ENCODE measurements at places on chromosomes 12 and 14.

GRCh38 chr12:109064143-109064542 is 11.8 kb downstream of the USP30 start:
- no peak for DNase-seq

GRCh38 chr12:85507456-85507855 is 227.4 kb downstream of the ALX1 start:
- DNase-seq: no peak

- DNase-seq: no peak
These were observed 562.2 kb downstream of the VRK1 start for GRCh38 chr14:97359341-97359740.

- no peak for DNase-seq
These were observed 237.7 kb downstream of the TRHDE start for GRCh38 chr12:72509891-72510290.

DNA sequence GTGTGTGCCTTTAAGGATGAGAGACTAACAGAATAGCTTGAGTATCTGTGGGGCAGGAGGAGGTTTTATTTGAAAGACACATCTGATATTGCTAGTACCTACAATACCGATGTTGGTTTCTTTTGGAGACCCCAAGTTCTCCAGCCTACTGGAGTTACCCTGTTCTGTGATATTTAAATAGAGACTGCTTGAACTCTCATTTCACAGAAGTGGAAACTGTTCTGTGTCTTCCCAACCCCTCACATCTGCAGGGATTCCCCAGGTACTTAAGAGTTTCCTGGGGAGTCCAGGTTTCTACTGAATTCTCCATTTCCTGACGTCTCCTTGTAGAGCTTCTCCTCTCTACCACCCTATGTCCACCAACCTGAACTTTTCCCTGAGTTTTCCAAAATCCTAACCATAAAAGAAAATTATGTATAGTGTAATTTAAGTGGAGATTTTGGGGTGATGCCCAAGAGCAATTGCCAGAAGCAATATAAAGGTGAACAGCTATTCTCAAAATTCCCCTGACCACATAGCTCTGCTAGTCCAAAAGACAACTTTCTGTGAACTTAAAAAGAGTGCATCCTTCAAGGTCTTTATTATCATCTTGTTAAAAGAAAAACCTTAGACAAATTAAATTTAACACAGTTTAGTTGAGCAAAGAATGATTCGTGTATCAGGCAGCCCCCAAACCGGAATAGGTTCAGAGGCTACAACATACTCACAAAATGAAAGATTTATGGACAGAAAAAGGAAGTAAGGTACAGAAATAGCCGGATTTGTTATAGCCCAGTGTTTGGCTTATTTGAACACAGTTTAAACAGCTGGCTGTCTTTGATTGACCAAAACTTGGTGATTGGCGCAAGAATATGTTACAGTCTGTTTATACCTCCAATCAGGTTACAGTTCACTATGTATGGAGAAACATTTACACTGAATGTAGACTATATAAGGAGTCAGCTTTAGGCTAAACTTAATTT is 373.4 kb downstream of the NUAK1 start:
- no peak for DNase-seq

GRCh38 chr12:121817648-121818043 is 13.8 kb downstream of the SETD1B start:
- no peak for DNase-seq

DNA sequence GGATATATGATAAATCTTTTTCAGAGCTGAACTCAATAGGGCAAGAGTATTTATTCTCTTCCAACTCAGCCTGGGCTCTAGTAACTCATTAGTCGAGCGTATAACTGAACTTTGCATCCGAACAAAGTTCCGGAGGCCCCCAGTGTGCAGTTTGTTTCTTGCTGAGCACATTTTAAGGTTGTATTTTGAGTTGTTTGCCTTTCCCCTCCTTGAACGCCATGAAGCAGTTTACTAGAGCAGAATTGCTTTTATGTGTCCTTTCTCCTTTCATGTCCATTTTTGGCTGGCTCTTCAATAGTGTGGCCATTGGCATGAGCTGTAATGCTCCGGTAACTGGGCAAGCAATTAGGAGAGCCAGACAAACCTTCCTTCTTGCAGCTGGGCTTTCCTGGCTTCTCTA is 105.3 kb downstream of the WIF1 start:
- DNase-seq: no peak

DNA sequence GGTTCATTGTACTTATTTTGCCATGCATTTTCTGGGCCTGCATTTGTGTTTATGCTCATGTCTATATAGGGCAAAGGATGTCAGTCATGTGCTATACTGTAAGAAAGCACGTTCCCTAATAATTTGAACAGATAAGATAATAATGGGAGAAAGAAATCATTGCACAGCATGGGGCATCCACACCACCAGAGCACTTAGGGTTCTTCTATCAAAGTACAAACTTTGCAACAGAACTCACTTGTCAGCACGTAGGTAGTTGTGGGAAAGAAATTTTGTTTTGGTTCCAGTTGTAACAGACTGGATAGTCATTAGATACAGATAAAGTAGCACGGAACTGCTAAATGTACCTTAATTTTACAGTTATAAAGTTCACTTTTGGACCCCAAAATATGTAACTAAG is 10.1 kb downstream of the PPP1CC start:
- no peak for DNase-seq

DNA sequence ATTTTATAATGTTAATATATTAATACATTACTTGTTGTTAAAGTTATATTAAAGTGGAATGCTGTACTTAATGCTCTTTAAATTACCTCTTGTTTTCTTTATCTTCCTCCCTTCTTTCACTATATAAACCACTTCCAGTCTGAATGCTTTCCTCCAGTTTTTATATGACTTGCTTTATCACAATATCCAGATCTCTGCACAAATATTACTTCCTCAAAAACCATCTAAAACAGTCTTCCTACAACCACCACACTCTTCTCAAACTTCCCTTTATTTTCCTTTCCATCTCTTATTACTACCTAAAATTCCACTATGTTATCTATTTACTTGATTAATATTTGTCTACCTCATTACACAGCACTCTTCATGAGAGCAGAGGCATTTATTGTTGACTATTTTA is 956.6 kb downstream of the LRFN5 start:
- DNase-seq: no peak

GRCh38 chr14:104280902-104281767 is 142.7 kb downstream of the KIF26A start:
- no peak for DNase-seq

GRCh38 chr12:85237327-85237726 is 42.7 kb upstream of the ALX1 start:
- DNase-seq: no peak

- DNase-seq: no peak
These were observed 85.7 kb downstream of the DUSP16 start for GRCh38 chr12:12476857-12477531.

DNA sequence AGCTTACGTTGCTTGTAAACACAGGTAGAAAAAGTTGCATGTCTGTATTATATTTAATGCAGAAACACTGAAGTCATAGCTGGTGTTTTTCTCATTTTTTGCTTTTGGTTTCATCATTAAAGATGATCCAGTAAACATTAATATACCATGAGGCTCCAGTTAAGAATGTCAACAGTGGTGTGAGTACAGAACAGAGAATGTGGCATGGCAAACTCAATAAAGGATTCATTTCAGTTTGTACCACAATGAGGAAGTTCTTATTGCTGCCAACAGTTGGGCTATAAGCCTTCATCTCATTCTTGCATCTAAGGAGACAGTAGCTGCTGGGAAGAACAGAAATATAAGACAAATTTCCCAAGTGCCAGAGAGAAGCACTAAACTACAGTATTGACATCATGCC is 72.1 kb upstream of the ST8SIA1 start:
- no peak for DNase-seq

DNA sequence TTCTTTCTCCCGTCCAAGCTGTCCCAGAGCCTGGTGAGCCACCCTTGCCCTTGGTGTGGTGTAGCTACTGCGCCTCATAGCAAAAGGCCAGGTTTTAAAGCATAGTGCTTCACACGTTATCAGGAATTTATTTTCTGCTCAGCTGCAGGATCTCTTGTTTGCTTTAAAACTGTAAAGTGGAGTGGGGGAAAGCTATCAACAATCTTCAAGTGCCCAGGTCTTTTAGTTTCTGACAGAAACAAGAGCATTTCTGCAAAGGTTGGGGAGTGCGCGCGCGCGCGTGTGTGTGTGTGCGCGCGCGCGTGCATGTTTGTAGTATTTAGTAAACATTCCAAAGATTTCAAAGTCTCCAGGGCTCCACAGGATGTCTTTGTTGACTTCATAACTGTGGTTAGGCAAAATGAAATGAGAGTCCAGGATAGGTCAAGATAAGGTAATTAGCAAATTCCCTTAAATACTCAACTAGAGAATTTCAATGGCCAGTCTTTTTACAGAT is 45.5 kb downstream of the EML1 start:
- no peak for DNase-seq

- DNase-seq: no peak
These were observed 32.4 kb downstream of the CALM1 start for GRCh38 chr14:90429236-90429635.

GRCh38 chr12:56632701-56633467 is 2.8 kb upstream of the BAZ2A start:
- DNase-seq: no peak

DNA sequence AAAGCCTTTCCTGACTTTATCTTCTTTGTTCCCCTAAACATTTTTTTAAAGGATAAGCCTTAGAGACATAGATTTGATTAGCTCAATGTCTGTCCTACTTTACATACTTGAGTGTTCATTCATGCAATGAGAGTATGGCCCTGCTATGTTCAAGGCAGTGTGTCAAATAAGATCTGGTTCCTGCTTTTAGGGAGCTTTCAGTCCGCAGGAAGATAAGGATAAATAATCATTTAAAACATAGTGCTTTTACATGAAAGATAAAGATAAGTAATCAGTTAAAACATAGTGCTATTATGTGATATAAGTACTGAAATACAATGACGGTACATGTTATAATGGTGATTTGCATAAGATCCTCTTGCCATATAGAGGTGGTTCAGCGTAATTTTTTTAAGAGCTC is 378.3 kb upstream of the PRICKLE1 start:
- DNase-seq: no peak
